ENCODE measurements at places on chromosomes 7 and 10.

- DNase-seq: no peak
Measured at GRCh38 chr10:123146894-123147634, 872 bp upstream of the HMX2 start.

DNA sequence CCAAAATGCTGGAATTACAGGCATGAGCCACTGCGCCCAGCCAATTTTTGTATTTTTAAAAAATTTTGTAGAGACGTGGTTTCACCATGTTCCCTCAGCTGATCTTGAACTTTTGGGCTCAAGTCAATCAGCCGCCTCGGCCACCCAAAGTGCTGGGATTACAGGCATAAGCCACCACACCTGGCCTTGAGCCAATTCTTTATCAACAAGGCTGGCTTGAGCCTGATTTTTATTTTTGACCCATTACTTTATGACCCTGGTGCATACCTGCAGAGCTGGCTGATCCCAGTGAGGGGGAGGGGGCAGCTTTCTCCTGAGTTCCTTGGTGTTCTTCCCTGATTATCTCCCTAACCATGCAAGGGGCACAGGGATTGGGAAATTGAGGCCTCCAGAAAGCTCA is 15.8 kb upstream of the CPA1 start:
- DNase-seq: no peak

DNA sequence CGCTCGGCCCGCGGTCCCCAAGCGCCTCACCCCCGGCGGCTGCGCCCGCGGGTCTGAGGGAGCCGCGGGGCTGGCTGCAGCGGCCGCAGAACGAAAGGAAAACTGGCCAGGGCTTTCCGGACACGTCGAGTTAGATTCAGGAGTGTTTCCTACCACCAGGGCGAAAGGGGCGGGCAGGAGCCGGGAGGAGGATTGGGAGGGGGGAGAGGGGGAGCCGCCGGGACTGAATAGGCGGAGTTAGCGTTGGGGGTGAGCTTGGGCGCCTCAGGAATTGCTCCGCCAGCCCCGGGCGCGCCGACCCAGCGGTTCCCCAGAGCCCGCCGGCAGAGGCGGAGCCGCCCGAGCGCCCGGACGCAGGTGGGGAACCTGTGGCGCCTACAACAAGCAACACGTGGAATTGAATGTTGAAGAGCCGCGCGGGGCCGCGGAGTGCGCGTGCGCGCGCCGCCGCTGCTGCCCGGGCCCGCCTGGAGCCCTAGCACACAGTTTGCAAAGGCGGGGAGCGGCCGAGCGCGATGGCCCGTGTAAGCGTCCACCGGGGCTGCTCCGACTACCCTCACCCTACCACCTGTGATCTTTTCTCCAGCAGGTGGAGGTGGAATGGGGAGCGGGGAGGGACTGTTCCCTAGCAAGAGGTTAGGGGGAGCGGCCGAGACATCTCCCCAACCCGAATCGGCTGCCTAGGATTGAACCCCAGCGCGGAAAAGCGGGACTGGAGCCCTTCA is at the start of gene CADPS2:
Gene CADPS2, minus strand, starts transcription at position 104 of the 725 bp plus-strand sequence. CDS start 123 bp downstream, outside the sequence.
- DNase-seq: peak; percentile 48

DNA sequence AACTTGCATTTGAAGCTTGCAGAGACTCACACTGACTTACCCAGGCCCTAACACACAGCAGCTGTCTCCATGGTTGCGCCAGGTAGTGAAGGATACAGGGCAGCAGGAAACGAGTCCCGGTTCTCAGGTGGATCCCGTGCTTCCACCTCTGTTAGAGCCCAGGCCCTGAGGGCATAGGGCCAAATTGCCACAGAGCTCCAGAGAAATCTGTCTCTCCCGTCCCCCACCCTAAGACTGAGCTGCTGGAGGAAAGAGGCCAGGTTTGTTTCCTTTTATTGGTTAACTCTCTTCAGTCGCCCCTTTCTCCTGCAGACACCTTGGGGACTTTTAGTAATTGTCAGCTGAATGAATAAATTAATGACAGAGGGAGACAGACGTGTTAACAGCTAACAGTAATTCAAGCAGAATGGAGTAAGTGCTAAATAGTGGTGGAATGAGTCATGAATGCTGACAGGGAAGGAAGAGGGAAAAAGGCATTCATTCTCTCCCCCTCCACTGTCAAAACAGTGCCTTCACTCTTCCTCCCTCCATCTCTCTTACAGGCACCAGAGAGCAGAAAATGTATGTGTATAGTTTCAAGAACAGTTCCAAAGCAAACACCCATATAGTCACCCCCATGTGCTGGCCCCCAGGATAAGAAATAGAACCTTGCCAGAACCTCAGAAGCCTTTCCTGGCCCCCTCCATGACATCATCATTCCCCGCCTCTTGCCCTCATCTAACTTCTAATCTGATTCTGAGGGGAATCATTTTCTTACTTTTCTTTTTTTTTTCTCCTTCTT is 16.8 kb upstream of the DLG5 start:
- DNase-seq: no peak

GRCh38 chr10:85916286-85916685 is 450.3 kb downstream of the GRID1 start:
- DNase-seq: no peak

DNA sequence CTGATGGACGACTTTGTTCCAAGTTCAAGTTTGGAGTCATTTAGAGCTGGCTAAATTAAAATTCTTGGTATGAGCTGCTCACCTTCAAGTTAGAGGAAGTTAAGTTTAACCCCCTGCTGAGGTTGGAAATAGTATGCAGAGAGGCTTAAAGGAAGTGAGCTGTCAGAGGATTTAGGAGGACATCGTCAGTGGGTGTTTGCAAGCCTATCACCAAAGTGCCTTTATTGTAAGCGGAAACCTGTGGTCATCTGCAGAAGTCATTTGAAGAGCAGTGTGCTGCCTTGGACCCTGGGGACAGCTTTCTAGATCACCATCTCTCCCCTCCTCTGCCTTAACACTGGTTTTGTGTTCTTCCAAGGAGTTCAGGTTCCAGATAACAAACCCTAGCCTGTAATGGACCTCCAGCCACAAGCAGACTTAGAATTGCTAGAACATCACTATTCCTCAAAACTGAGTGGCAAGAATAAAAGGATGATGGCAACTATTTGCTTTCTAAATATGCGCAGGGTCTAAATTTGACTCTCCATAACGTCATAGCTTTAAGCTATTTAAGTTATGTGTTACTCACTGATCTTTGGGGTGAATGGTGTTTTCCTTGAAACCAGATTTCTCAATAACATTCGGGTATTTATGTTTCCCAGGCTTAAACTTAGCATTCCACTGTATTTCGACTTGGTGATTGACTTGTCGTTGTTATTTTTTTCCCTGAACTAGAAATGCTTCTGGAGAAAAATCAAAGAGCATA is 93.4 kb downstream of the SLC39A12 start:
- DNase-seq: no peak

- no peak for DNase-seq
Measured at GRCh38 chr10:52775132-52775647, 2.6 kb upstream of the MBL2 start.

- DNase-seq: no peak
Measured at GRCh38 chr7:18648849-18649758, 153.6 kb downstream of the HDAC9 start.

GRCh38 chr7:2792856-2793487 is 51.1 kb downstream of the GNA12 start:
- DNase-seq: no peak

DNA sequence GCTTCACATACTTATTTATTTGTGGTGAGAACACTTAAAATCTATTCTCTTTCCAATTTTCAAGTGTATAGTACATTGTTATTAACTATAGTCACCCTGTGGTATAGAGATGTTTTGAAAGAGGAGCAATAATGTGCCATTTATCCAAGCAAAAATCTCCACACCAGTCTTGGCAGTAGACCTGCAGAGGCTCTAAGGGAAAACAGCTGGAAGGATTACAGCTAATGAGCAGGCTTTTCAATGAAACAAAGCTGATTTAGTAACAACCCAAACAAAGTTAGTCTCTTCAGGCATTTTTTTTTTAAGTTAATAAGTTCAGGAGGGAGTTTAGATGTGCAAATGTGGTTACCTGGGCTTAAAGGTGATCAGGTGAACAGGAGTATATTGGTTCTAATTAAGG is 101.9 kb downstream of the EVX1 start:
- no peak for DNase-seq

- DNase-seq: no peak
Measured at GRCh38 chr10:1255118-1255517, 198.9 kb downstream of the WDR37 start.

GRCh38 chr7:8783229-8783628 is 349.8 kb downstream of the NXPH1 start:
- no peak for DNase-seq
